ENCODE measurements at places on chromosomes 1 and 21. TPM values are rescaled to one million over a fixed set of nuclear protein-coding genes. Genes with fewer than 3 reads are reported as not detected.

Gene GPR137B
- total RNA-seq = 9.1 TPM

DNA sequence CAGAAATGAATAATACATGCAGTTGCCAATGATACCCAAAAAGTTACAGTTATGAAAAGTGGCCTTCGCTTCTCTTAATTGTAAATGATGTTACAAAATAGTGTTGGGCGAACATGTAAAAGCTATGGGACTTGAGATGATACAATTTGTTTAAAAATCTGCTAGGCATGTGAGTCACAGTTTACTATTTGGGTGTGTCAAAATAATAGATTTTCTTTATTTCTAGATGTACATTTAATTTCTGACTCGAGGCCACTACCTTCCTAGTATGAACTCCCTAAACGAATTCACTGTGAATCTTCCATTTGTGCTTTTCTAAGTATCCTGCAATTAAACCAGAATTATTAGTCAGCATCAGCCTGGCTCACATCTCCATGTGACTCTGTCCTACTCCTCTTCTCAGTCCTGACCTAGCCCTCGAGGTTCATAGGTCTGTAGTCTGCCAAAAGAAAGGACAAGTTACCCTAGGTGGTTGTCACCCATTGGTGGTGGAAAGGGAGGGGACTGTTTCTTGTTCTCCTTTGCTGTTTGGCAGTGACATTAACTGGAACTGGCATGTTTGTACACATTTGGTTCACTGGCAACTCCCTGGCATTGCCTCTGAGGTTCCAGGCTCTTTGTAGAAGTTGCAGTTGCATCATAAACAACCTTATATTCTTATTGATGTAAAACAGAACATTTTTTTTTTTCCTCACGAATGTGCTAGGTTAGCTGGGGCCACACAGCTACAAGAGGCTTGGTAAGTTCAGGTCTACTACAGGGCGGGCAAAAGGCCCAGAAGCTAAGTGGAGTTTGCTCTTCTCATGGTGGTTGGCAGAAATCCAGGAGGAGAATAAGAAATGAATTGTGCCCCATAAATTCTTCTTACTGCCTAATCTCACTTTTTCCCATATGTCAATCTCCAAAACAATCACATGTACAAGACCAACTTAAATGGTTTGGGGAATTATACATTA, 746.5 kb upstream of the ADAMTS5 start:
- peak; percentile 59 for DNase-seq

Gene TNFRSF8
- 0.32 TPM for total RNA-seq

Gene FAM72A
- 2.2 TPM for total RNA-seq

DNA sequence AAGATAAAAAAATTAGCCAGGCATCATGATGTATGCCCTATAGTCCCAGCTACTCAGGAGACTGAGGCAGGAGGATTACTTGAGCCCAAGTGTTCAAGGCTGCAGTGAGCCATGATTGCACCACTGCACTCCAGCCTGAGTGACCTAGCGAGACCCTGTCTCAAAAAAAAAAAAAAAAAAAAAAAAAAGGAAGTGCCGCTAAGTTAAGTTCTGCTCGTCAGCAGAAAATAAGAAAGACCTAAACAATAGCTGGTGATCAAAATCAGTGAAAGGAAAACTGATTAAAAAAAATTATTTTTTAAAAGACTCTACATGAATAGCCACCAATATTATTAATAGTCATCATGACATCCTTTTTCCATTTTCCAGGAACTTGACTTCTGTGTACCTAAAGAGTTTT, 44.2 kb upstream of the MTR start:
- no peak for DNase-seq

GRCh38 chr21:31509194-31510017, 150.1 kb upstream of the SOD1 start:
- DNase-seq = no peak

- no peak for DNase-seq
Measured at GRCh38 chr21:27498025-27498424, 531.1 kb upstream of the ADAMTS5 start.

DNA sequence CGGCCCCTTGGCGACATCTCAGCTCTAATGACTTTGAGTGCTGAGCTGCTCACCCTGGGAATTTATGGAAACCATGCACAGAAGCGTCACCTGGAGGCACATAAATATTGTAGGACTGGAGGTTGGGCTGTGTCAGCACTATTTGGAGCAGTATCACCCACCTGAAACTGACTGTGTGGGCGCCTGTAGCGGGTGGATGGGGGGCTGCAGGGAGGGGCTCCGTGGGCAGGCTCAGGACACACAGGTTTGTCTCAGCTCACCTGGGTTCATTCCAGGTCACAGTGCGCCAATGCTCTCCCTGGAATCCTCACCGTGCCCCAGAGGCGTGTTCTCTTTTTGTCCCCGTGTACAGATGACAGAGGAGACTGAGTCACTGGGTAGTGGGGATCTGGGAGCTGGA, 74.8 kb upstream of the ACTL8 start:
- no peak for DNase-seq

Gene HES3
- not detected for total RNA-seq

- no peak for DNase-seq
Measured at GRCh38 chr1:1207571-1207892, 1.1 kb upstream of the TNFRSF18 start.

DNA sequence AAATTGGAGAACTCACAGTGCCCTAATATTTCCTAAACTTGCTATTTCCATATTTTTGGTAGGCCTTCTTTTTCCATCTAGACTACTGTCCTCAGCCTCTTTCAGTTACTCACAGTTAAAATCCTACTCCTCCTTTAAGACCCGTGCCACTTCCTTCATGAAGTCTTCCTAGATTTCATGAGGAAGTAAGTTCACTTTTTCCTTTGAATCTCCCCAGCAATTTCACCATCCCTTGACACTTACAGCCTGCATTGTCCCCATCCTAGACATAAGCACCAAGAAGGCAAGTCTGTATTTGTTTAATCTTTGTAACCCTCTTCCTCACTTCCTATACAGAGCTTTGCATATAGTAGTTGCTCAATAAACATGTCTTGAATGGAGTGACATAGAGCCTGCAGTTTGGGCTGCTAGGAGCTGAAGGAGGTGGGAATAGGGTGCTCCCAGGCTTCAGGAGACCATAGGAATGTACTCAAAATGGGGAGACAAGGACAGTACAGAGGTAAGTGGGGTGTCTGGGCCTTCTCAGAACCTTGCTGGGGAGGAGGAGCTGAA, 5.3 kb upstream of the GPR61 start:
- DNase-seq = no peak

DNA sequence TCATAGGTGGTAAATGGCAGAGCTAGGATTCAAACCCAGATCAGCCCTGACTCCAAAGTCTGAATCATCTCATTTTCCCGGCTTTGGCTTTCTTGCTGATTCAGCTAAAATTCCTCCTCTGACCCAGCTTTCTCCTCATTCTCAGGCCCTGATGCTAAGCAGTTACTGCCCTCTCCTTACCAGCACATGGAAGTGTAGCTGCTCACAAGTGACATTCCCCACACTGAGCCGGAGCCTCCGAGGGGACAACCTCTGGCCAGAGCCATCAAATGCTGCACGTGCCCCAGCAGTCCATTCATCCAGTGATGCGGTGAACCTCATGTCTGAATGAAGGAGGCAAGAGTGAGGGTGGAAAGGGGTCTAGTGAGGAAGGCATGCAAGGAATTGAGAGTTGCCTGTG, 11.1 kb downstream of the ITGA10 start:
- no peak for DNase-seq

DNA sequence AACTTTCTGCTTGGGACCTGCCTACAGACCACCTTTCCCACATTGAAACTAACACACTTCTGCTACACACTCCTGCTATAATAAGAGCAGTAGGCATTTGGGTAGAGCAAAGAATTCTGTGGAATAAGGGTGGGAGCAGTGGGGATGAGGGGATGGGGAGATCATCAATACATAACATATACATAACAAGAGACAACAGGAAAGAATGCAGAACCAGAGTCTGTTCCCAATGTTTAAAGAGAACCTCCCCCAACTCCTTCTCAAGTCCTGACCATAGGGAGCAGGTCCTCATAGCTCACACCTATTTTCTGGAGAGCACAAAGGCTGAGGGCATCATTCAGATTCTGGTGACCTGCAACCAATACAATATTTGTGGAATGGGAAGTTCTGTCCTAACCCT, 121.6 kb upstream of the BARHL2 start:
- no peak for DNase-seq

DNA sequence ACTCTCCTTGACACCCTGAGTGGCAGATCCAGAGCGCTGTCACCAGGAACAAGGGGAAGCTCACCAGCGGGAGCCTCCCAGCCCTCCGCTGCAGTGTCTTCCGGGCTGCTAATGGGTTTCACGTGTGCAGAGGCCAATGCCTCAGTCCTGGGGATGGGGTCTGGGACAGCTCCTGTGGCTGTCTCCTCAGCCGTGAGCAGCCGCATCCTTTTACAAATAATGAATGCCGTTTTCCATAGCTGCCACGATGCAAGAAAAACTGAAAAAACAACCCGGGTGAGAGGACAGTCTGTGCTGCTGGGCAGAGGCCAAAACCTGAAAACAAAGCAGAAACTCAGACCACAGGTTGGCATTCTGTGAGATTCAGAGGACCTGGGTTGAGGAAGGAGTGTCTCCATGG, 212.2 kb upstream of the RAB4A start:
- peak; percentile 35 for DNase-seq

Gene OR2G6
- not detected for total RNA-seq

GRCh38 chr1:6148497-6149241, 31.5 kb downstream of the CHD5 start:
- peak; percentile 27 for DNase-seq

Gene IFFO2
- 20.4 TPM for total RNA-seq

- no peak for DNase-seq
Measured at GRCh38 chr1:43267291-43267805, 2.4 kb upstream of the TMEM125 start.

DNA sequence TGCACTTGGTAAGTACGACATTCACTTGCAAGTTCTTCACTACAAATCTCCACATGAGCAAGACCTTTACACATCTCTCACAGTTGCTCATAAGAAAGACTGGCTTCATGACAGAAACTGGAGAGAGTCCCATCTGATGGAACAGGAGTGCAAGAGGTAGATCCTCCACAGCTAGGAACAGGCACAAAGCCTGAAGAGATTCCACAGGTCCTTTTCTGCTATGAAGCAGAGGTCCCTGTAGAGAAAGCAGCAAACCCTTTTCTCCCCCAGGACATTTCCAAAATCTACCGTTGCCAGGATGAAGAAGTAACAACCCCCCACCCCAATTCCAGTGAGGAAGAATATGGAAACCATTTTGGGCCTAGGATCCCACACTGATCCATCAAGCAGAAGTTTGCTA, 47.3 kb downstream of the EIF4G3 start:
- DNase-seq = no peak

Gene MYBPH
- total RNA-seq = 7.7 TPM

Gene NBPF6
- not detected for total RNA-seq

GRCh38 chr1:36321119-36321951, 2.1 kb downstream of the EVA1B start:
- DNase-seq = no peak

GRCh38 chr1:6450943-6451373, 15.0 kb downstream of the TNFRSF25 start:
- no peak for DNase-seq

Gene SPATA17
- 0.96 TPM for total RNA-seq

DNA sequence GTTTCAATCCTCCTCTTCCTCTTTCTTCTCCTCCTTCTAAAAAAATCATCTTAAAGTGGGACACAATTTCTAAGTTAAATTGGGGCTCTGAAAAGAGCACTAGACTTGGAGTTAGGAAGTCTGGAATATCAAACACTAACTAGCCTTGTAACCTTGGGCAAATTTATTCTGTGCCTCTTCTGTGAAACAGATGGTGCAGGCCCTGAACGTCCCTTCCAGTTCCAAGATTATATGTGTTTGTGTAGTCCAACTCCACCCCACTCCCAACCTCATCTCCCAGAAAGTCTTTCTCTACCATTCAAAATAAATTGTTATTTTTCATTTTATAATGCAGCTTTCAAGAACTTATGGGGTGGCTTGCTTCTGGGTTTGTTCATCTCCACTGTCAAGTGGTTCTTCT, 630.0 kb downstream of the LMO4 start:
- DNase-seq = no peak

DNA sequence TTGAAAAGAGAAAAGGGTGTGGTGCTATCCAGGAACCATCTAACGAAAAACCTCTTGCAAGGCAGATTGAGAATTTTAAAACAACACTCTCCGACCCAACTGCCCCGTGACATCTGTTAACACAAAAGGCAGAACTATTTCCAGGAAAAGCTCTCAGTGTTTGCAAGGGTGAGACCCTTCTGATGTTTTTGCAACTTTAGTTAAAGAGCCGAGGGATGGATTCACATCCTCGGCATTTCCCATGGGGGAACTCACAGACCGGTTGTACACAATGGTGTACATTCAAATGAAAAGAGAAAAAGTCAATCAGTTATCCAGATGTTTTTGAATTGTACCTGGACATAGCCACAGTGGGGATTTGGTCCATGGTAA, 120.0 kb downstream of the NGF start:
- no peak for DNase-seq

DNA sequence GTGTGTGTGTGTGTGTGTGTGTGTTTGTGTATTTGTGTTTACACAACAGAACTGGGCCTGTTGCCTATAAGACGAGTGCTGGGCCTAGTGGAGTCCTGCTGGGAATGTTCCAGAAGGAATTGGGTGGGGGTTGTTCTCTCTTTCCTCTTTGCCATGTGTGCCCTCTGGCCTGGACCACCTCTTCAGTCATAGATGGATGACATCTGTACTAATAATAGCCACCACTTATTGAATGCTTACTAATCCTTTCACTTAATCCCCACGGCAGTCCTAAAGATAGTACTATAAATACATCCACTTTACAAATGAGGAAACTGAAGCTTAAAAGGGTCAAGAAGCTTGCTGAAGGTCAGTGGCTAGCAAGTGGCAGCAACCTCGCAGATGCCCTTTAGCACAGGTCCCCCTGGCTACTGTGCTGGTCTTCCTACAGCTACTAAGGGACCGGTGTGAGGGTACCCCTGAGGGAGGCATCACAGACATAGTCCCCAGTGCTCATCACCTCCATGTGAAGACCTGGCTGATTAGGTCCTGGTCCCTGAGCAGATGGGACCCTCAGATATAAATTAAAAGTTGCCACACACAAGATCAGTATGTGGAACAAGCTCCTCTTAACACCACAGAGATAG, 55.2 kb upstream of the KIF1B start:
- DNase-seq = no peak

Gene TAGLN2
- total RNA-seq = 386 TPM

GRCh38 chr1:218402786-218403120, 57.6 kb downstream of the TGFB2 start:
- no peak for DNase-seq

DNA sequence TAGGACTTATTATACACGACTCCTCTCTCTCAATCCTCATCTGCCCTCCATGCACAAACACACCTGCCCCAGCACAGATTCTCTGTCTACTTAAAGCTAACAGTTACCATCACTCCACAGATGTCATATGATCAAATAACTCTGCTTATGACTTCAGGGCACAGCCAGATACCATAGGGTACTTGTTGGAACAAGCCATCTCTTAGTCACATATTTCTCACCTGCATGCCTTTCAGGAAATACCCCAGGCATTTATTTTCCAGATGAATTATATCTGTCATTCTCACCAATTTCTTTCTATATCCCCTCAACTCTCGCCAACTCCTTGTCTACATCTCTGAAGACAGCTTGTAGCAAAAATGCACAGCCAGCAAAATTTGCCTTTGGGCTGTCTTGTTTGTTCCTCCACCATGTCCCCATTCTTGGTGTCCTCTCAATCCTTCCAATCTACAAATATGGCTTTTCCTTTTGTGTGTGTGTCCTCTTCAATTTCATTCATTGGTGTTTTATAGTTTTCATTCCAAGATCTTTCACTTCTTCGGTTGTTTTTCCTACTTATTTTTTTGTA, 353.9 kb upstream of the CAMK1G start:
- no peak for DNase-seq

GRCh38 chr1:27366411-27367159, at the start of gene MAP3K6:
Gene MAP3K6 (minus strand): TSS chr1:27366961. CDS start chr1:27366597, 364 bp downstream.
- DNase-seq = peak; percentile 93

Gene ZBTB8B
- total RNA-seq = 0.45 TPM

All from prostate gland (tissue), 2 donors.